Caco-2 (cell line): ENCODE measurements at places on chromosomes 5 and 9.

- DNase-seq: no peak
These were observed 67.9 kb downstream of the KIAA1958 start for GRCh38 chr9:112554516-112554915.

DNA sequence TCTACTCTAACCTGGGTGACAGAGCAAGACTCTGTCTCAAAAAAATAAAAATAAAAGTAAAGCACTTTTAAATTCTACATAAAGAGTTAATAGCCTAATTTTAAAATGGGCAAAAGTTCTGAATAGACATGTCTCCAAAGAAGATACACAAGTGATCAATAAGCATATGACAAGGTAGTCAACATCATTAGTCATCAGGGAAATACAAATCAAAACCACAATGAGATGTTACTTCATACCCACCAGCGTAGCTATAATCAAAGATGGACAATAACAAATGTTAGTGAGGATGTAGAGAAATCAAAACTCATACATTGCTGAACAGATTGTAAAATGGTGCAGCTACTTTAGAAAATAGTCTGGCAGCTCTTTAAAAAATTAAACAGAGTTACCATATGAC, 64.1 kb downstream of the IQGAP2 start:
- DNase-seq: no peak

DNA sequence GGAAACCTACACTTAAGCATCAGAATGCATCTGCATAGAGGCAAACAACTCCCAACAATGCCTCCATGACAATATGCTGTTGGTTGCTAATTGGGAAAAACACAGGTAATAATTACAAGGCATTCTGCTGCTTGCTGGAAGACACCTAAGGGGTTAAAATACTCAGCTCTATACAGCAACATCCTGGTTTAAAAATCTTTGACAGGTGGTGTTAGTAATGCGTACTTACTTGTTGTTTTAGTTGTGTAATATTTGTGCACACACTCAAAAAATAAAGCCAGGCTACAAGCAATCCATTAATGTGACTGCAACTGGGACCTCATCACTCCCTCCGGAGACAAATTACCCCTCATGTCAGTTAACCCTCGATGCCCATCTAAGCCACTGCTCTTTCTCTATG, 126.3 kb upstream of the ELL2 start:
- no peak for DNase-seq

DNA sequence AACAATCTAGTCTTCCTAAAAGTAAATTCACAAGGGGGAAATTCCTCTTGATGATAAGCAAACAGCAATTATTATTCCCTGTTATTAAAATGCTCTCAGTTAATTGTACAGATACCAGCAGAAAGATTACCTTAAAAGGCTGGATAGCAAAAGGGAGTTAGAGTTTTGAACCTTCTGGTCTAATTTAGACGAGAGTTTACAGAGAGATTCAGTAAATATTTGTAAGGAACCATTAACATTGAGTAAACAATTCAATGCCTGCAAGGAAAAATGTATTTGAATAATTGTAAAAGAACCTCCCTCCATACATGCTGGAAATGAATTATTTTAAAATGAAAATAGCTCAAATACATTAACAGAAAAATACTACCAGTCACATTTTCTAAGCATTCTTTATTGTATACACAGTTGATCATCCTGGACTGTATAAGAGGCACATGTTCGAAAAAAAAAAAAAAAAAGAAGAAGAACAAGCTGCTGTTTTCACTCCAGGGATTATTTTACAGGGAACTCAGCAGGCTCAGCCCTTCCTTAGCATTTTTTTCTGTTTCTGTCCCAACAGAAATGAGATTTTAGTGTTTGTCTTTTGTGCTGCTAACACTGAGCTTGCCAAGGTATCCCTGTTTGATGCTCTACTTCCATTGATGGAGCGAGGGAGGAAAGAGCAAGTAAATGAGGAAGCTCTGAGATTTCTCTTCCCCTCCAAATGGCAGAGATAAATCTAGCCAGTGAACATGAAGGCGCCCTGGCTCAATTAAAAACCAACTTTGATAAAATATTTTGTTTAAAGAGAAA, 141.1 kb downstream of the ENC1 start:
- DNase-seq: no peak

GRCh38 chr9:127543221-127543620, 68.9 kb upstream of the STXBP1 start:
- no peak for DNase-seq

GRCh38 chr5:93246090-93246855, 334.7 kb downstream of the NR2F1-AS1 start:
- no peak for DNase-seq

DNA sequence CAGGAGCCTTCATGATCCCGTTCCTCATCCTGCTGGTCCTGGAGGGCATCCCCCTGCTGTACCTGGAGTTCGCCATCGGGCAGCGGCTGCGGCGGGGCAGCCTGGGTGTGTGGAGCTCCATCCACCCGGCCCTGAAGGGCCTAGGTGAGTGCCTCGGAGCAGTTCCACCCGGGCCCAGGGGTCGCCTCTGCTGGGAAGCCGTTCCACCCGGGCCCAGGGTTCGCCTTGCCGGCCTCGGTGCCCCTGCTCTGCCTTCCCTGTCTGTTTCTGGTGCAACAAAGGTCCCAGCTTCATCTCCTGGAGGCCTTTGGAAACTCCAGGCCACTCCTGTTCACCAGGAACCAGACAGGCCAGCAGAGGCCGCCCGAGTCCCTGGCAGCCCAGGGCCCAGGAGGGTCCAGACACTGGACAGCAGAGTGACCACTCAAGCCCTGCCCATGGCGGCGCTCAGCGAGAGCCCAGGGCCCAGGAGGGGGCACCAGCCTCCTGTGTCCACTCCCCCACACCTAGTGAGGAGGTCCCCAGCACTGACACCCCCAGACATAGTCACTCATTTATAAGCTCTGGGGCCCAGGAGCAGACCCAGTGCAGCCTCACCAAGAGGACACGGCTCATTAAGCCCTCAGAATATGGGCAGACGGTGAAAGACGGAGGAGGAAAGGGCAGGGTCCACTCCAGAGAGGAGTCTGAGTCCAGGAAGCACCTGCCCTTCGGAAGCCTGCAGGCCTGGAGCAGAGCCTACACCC, 7.5 kb downstream of the SLC6A19 start:
- no peak for DNase-seq

DNA sequence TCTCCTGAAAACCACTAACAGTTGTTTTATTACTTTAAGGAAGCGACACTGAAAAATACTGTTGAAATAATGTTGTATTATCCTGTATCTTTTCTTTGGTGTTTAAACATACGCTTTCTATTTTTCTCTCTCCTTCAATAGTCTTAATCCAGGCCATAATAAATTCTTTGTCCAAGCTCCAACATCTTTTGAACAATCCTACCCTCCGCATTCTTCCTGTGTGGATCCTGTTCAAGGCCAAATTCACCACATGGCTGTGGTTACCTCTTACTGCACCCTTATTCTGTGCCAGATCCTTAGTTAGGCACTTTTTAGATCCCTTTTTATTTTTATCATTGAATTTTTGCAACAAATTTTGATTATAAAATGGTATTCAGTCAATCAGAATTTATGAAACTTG, 1691.5 kb downstream of the MAT2B start:
- DNase-seq: no peak

- no peak for DNase-seq
These were observed 27.6 kb downstream of the TPD52L3 start for GRCh38 chr9:6355728-6356127.

- no peak for DNase-seq
These were observed 199.5 kb upstream of the DMRT1 start for GRCh38 chr9:642014-642413.

GRCh38 chr5:2755076-2755680, 3.7 kb upstream of the IRX2 start:
- DNase-seq: no peak

GRCh38 chr5:154794525-154795234, 39.5 kb downstream of the LARP1 start:
- no peak for DNase-seq

DNA sequence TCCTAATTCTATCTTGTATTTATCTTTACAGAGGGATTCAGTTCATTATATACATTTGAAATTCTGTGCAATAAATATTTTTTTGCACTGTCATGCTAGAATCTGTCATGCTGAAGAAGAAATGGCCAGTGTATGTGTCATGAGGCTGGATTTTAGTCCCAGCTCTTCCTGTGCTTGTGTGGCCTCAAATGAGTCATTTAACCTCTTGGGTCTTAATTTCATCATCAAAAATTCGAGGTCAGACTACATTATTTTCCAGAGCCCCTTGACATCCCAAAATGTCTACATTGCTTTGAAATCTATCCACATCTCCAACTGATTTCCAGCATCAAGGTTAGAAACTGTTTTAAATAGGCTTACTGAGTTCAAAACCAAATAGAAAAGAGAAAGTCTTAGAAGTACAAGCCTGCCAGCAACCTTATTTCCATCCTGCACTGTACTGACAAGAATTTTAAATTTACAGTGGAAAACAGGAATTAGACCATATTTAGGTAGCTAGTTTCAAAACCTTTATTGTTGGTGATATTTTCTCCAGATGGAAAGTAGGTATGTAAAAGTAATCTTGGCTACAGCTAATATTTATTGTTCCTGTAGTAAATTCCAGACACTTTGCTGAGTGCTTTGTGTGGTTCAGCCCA, 96.7 kb upstream of the MAMDC2 start:
- no peak for DNase-seq

DNA sequence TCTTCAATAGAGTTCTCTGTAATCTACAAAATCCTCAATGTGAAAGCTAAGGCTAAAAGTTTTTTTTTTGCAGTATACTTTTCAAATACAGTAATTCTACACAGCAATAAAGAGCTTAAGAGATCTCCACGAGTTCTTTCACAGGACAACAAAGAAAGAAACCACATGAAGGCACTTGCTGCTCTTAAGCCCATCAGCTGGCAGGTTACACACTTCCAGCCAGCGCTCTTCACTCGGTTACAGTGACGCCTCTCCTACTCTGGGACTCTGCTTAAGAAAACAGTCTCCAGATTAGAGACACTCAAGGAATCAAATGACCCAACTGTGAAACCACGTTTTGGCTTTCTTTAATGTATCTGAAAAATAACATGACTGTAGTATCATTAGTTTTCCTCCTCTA, 85.0 kb downstream of the ROR2 start:
- DNase-seq: no peak

DNA sequence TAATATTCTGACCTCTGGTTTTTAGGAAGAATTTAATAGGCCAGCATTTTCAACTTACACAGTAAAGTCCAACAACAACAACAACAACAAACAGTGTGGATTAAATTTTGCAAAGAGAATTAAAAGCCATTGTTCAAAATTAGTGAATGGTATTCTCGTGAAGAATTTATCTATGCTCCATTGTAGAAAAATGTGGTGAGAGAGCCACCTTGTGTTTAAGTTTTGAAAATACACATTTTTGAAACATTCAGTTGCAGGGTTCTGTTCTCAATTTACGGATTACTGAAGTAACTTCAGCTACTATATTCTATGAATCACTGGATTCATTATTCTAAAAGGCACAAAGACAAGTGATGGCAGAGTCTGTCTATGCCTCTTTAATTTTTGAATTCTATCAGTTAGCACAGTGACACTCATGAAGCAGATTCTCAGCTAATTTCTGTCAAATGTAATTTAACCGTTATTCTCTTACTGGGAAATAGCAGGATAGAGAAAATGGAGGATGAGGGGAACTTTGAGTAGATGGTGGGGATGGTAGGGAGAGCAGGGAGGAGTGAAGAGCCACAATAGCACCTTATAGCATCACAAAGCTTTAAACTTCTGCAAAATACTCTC, 11.0 kb downstream of the CCDC152 start:
- peak; percentile 31 for DNase-seq

DNA sequence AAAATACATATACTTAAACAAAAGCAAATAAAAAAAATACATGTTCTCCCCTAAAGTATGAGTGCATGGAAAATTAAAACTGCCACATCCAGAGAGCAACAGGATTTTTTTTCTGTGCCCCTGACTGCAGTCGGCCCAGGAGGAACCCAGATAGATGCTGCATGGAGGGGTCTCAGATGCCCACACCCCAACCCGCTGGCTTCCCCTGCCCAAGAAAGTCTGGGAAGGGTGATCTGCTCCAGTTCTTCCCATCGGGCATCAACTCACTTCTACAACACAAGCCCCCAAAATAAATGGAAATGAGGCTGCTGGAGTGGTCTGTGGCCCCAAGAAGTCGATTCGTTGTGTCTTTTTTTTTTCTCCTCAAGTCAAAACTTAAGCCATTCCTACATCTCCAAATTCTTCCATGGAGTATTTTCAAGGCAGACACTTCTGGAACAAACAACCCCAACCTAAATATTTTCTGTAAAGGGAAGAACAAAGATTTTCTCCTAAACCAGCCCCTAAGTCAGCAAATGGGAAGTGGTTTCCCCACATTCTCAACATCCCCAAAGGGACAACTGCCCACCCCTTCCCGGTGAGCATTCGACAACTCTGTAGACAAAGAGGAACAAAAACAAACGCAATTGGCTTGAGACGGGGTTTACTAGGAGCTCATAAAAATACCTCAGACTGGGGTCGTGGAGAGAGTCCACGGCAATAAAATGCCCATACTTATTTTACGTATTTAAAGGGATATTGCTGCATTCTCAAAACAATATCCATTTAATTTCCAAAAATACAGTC, 46.7 kb downstream of the ROR2 start:
- no peak for DNase-seq

- DNase-seq: no peak
These were observed 28.0 kb upstream of the NFIL3 start for GRCh38 chr9:91451431-91452270.

DNA sequence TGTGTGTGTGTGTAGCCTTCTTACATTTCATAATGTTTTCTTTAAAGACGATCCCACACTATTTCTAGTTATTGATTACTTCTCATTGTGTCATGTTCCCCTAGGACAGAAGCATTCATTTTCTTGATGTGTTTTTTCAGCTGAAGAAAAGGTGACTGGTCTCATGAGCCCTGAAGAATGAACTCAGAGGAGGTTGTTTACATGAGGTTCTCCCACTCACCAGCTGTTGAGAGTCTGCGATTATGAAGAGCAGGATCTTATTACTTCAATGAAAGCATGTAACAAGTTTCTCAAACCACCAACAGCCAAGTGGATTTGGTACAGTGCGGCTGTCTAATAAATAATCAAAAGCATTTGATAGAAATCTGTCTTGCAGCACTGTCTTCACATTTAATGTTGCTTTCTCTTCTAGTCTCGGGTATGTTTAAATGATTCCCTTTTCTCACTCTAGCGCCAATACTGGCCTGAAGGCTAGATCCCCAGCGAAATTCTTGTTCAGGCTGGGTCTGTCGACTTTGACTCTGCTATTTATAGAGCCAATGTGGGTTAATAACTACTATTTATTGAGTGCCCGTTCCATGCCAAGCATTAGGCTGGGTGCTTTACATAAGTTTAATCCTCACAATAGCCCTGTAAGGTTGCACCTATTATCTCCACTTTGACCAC, 9.6 kb upstream of the FSD1L start:
- no peak for DNase-seq
